ENCODE measurements at places on chromosomes 5 and 9.

DNA sequence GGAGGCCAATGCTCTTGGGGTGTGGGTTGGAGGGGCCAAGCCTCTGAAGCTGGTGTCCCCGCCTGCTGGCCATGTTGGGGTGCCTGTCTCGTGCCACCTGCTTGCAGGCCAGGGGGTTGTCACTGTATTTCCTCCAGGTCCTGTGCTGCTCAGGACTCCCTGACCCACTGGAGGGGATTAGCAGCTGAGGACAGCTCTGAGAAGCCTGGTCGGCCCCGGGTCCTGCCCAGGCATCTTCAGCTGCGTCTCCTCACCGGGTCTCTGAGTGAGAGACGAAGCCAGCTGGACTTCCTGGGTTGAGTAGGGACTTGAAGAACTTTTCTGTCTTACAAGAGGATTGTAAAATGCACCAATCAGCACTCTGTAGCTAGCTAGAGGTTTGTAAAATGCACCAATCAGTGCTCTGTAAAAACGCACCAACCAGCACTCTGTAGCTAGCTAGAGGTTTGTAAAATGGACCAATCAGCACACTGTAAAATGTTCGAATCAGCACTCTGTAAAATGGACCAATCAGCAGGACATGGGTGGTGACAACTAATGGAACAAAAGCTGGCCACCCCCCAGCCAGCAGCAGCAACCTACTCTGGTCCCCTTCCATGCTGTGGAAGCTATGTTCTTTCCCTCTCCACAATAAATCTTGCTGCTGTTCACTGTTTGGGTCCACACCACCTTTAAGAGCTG is 20.6 kb upstream of the SLC9A3 start:
- no peak for DNase-seq

DNA sequence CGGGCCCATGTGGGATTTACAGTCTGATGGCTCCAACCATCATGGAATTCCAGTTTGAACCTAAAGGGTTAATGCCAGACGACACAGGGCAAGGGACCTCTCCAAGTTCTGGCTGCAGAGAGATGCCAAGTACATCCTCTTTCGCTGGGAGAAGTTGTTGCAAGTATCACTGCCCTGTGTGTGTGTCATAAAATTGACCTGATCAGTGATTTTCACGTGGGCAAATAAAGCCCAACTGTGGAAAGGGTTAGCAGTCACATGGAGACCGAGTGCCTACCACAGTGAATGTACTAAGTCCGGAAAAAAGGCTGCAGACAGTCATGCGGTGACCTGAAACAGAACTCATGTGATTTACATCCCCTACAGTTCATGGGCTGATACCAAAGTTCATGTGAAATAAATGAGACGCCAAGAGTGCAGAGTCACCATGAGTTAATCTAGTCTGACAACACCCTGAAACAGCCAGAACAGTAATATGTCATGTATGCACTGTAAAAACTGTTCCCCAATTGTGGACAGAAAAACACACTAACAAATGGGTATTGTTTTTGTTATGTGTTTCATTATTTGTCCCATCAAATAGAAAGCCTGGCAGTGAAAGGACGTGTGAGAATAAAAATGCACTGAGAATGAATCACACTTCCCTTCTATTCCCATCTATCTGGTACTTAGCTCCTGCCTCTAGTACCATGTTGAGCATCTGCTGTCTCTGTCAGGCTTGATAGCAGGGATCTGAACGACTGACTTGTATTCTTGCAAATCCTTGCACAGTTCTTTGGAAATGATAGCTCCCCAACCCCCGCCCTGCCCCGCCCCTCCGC is 115.7 kb downstream of the SUSD1 start:
- no peak for DNase-seq

DNA sequence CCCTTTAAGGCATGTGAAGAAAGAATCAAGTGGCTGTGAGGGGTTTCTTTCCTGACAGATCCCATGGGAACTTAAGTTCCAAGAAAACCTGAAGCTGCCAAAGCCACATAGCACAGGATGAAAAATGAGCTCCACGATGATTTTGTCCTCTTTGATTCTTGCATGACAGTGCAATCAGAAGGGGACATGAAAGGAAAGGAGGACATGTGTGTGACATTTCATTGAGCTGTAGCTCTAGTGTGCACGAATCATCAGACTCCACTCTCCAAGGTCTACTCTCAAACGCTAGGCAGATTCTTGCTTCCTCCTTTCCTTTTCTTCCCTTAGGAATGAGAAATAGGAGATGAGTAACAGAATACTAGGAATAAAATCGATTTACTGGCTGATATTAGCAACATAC is 142.0 kb downstream of the ZNF608 start:
- DNase-seq, result no peak

GRCh38 chr5:83785176-83785668 is 64.6 kb upstream of the HAPLN1 start:
- DNase-seq, result no peak

- no peak for DNase-seq
These were observed 189.1 kb downstream of the RANBP17 start for GRCh38 chr5:171050916-171051315.

GRCh38 chr9:93115486-93116071 is 18.5 kb downstream of the NINJ1 start:
- no peak for DNase-seq

Data from stimulated activated CD4-positive, alpha-beta T cell treated with anti-CD3 and anti-CD28 coated beads, Interleukin-2, amount 100 ng/mL, for 48 hours (primary cell).